Esophagus muscularis mucosa (tissue), 4 donors: ENCODE measurements at places on chromosomes 7 and 10. TPM values are rescaled to one million over a fixed set of nuclear protein-coding genes. Genes with fewer than 3 reads are reported as not detected.
A peak's percentile ranks its signal among the peaks of the same experiment; 100 is the strongest.

Gene UCN3
- not detected for total RNA-seq

Gene GNAT3
- total RNA-seq: not detected

Gene ALKBH4
- total RNA-seq: 19.4 TPM

Gene WEE2
- not detected for total RNA-seq

Gene LRIT1
- total RNA-seq: not detected

Gene GIMAP6
- 37.4 TPM for total RNA-seq

Gene CPVL
- total RNA-seq: 13.1 TPM

Gene SEMA3E
- 10.1 TPM for total RNA-seq

Gene TCAF2
- 1.6 TPM for total RNA-seq

Gene SPDYE18
- 0.40 TPM for total RNA-seq

Gene TRIM73
- total RNA-seq: 0.71 TPM

GRCh38 chr10:79024296-79024695, 44.5 kb upstream of the ZMIZ1 start:
- H3K4me3 ChIP-seq: no peak overlapping the region
- no peaks in the 10 kb centered on the region for H3K36me3 ChIP-seq
- no peak for DNase-seq
- no peaks in the 10 kb centered on the region for H3K27me3 ChIP-seq
- peaks cover 10% of the 10 kb centered on the region for H3K4me1 ChIP-seq

DNA sequence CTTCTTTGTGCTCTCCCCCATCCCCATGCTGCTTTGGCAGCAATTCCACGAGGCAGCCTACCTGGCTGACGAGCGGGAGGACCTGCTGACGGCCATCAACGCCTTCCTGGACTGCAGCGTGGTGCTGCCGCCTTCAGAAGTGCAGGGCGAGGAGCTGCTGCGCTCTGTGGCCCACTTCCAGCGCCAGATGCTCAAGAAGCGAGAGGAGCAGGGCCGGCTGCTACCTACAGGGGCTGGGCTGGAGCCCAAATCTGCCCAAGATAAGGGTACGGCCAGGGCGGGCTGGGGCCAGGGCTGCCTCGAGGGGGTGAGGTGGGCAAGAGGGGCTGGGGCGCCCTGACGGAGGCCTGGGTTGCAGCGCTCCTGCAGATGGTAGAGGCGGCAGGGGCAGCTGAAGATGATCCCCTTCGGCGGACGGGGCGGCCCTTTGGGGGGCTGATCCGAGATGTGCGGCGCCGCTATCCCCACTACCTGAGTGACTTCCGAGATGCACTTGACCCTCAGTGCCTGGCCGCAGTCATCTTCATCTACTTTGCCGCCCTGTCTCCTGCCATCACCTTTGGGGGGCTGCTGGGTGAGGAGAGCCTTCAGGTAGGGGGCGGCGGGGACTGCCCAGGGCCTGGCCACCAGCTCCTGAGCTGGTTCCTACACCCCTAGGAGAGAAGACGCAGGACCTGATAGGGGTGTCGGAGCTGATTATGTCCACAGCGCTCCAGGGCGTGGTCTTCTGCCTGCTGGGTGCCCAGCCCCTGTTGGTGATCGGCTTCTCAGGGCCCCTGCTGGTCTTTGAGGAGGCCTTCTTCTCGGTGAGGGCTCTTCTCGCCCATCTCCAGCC, 9.4 kb downstream of the FASTK start:
- no peaks in the 10 kb centered on the region for H3K4me1 ChIP-seq
- H3K36me3 ChIP-seq: peaks cover 100% of the 10 kb centered on the region
- H3K27ac ChIP-seq: no peak overlapping the region
- no peak for DNase-seq
- no peak overlapping the region for H3K4me3 ChIP-seq

DNA sequence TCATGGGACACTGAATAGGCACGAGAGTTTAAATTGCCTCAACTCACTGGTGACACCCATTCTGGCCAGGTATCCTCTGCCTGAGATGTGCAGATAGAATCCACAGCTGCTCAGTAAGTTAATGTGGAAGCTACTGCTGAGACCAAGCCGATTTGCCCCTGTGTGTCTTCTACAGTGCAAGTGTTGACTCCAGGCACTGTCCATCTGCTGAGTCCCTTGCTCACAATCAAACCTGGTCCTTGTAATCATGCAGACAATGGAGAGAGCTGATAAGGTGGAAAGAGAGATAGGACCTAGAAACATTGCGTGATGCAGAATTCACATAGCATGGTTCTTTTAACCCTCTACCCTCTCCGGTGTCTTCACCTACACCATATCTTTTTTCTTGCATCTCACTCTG, 101.4 kb downstream of the ITGB8 start:
- DNase-seq: no peak
- no peaks in the 10 kb centered on the region for H3K36me3 ChIP-seq
- H3K4me3 ChIP-seq: no peak overlapping the region
- no peak overlapping the region for H3K27ac ChIP-seq
- no peaks in the 10 kb centered on the region for H3K27me3 ChIP-seq
- no peaks in the 10 kb centered on the region for H3K4me1 ChIP-seq

- no peaks in the 10 kb centered on the region for H3K27me3 ChIP-seq
- DNase-seq: no peak
- no peaks in the 10 kb centered on the region for H3K36me3 ChIP-seq
- H3K4me3 ChIP-seq: no peak overlapping the region
- H3K4me1 ChIP-seq: peaks cover 5% of the 10 kb centered on the region
These were observed 20.4 kb downstream of the SH2B2 start for GRCh38 chr7:102306916-102307677.

DNA sequence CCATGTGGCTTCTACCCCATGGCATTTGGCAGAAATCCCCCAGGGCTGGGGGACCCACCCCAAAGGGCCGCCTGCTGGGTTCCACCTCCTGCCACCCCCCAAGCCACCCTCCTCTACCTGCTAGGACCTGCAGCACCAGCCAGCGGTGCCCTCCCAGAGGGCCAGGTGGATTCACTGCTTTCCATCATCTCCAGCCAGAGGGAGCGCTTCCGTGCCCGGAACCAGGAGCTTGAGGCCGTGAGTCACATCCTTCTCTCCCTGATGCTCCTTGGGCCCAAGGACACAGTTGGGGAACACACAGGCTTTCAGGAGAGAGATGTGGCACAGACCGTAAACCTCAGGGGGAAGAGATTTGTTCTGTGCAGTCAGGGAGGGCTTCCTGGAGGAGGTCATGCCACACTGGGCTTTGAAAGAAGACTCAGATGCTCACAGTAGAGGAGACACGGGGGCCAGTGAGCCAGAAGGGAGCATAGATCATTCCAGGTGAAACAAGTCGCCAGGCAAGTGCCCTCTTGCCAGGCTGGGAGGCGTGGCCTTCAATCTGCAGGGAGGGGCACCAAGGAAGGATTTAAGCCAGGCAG, 11.5 kb upstream of the SH2B2 start:
- H3K27ac ChIP-seq: no peak overlapping the region
- H3K4me1 ChIP-seq: no peaks in the 10 kb centered on the region
- no peak for DNase-seq
- H3K27me3 ChIP-seq: no peaks in the 10 kb centered on the region

DNA sequence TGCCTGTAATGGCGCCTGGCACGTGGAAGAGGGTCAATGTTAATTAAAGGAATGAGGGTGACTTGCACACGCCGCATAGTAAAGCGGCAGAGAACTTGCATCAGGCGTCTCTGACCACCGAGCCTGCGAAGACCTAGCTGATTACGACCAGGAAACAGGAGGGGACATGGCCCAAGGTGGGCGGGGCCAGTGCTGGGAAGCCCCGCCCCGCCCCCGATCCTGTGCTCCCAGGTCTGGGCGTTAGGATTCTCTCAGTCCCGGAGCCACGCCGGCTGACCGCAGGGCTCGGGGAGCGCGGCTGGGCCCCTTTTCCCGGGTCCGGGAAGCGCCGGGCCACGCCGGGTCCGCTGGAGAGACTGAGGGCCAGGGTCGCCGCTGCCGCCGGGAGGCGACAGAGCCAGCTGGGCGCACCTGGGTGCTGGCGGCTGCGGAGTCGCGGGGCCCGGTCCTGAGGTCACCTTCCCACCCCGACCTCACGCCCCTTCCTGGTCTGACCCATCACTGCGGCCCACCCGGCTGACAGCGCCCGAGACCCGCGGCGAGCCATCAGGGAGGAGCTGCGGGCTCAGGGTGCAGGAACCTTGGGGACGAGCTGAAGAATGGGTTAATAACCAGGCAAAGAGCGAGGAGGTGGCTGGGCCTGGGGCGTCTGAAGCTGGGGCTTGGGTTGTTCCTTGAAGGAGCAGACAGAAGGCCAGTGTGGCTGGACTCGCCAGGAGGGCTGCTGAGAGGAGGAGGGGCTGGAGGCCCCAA, 23.0 kb upstream of the GRID1 start:
- H3K27ac ChIP-seq: no peak overlapping the region
- H3K4me1 ChIP-seq: peaks cover 13% of the 10 kb centered on the region
- peak; percentile 83 for DNase-seq
- peaks cover 12% of the 10 kb centered on the region for H3K27me3 ChIP-seq
- H3K4me3 ChIP-seq: peak overlapping the region; percentile 49

DNA sequence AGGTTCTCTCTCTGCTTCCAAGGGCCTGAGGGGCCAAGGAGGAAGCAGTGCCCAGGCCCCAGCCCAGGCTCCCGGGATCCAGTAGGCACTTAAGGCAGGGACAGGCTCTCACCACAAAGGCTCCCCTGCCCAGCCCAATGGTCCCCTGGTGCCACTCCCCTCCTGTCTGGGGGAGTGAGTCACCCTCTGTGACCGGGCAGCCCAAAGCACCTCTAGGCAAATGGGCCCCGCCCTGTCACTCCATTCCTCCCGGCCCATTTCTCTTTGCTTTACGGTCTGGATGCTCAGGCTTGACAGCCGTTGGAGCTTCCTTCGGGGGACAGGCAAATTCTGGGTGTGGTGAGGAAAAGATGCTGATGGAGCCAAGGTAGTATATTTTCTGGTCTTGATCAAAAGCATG, at the start of gene CALHM3:
Gene CALHM3, minus strand, starts transcription at position 106 of the 400 bp plus-strand sequence. CDS start 208 bp downstream, outside the sequence.
- H3K4me1 ChIP-seq: no peaks in the 10 kb centered on the region
- H3K27me3 ChIP-seq: peaks cover 6% of the 10 kb centered on the region
- H3K36me3 ChIP-seq: no peaks in the 10 kb centered on the region
- no peak within 1 kb of the TSS for H3K27ac ChIP-seq
- no peak for DNase-seq
- H3K4me3 ChIP-seq: no peak within 1 kb of the TSS

- H3K36me3 ChIP-seq: no peaks in the 10 kb centered on the region
- no peaks in the 10 kb centered on the region for H3K4me1 ChIP-seq
- no peaks in the 10 kb centered on the region for H3K27me3 ChIP-seq
- no peak overlapping the region for H3K27ac ChIP-seq
- no peak for DNase-seq
These were observed 175.5 kb upstream of the SHH start for GRCh38 chr7:155987681-155988235.

- no peak overlapping the region for H3K27ac ChIP-seq
- DNase-seq: no peak
- peaks cover 9% of the 10 kb centered on the region for H3K4me1 ChIP-seq
- no peaks in the 10 kb centered on the region for H3K27me3 ChIP-seq
These were observed 41.4 kb downstream of the LRRC20 start for GRCh38 chr10:70341016-70341415.

GRCh38 chr7:24718431-24718831, 38.8 kb downstream of the GSDME start:
- peak; percentile 72 for DNase-seq
- H3K36me3 ChIP-seq: no peaks in the 10 kb centered on the region
- H3K27ac ChIP-seq: no peak overlapping the region
- no peaks in the 10 kb centered on the region for H3K4me1 ChIP-seq
- H3K27me3 ChIP-seq: no peaks in the 10 kb centered on the region

GRCh38 chr10:115846528-115846927, 426.5 kb downstream of the GFRA1 start:
- DNase-seq: no peak
- H3K36me3 ChIP-seq: no peaks in the 10 kb centered on the region
- no peak overlapping the region for H3K27ac ChIP-seq
- H3K27me3 ChIP-seq: no peaks in the 10 kb centered on the region

DNA sequence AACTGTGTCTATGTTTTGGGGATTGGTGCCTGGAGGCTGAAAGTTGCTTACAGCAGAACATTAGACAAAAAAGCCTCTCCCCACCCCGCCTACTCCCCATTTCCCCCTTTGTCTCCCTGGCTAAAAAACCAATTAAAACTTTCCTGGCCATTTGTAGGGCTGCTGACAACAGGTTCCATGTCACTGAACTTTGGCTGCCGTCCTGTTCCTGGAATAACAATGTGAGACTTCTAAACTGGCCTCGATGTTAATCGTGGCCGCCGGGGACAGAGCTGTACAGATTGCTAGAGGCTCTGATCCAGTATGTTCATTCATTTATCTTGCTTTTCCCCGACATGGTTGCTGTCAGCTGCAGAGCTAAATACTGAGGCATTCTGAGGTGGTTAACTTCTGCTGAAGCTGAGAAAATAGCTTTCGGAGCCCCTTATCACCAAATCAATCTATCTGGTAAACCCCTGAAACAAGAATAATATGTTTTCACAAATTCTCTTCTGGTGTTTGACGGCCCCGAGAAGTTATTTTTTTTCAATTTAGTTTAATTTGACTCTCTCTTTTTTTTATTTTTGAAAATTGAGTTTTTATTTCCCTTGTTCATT, 271.6 kb downstream of the GFRA1 start:
- no peaks in the 10 kb centered on the region for H3K36me3 ChIP-seq
- no peaks in the 10 kb centered on the region for H3K27me3 ChIP-seq
- H3K4me1 ChIP-seq: peaks cover 18% of the 10 kb centered on the region
- H3K4me3 ChIP-seq: no peak overlapping the region
- H3K27ac ChIP-seq: no peak overlapping the region
- no peak for DNase-seq

- no peaks in the 10 kb centered on the region for H3K27me3 ChIP-seq
- H3K36me3 ChIP-seq: peaks cover 100% of the 10 kb centered on the region
- H3K27ac ChIP-seq: peak overlapping the region; percentile 87
- no peak overlapping the region for H3K4me3 ChIP-seq
These were observed 37.6 kb upstream of the NCAPG2 start for GRCh38 chr7:158742065-158742821.

GRCh38 chr7:151181011-151181431, 6.0 kb downstream of the ASB10 start:
- no peak overlapping the region for H3K4me3 ChIP-seq
- no peaks in the 10 kb centered on the region for H3K36me3 ChIP-seq
- no peak for DNase-seq
- H3K4me1 ChIP-seq: no peaks in the 10 kb centered on the region

GRCh38 chr7:141575654-141576448, 24.6 kb downstream of the AGK start:
- H3K27ac ChIP-seq: no peak overlapping the region
- peak; percentile 29 for DNase-seq
- no peaks in the 10 kb centered on the region for H3K27me3 ChIP-seq
- H3K36me3 ChIP-seq: no peaks in the 10 kb centered on the region

DNA sequence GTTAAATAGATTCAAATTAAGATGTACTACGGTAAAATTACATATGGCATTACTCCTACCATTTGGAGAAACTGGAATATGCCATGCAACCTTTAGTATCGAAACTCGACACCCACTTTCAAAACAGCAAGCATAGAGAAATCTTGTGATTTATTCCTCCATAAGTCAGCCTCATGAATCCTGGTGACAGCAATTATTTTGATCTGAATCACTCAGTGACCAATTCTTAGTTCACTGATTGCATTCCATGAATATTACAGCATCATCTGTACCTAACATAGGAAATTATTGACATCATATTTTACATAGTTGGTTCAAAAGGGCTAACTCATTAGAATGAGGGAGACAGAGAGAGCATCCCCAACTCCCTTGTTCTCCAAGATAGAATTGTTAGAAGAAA, 89.6 kb downstream of the CACNB2 start:
- peaks cover 3% of the 10 kb centered on the region for H3K4me1 ChIP-seq
- H3K27ac ChIP-seq: no peak overlapping the region
- H3K27me3 ChIP-seq: no peaks in the 10 kb centered on the region

GRCh38 chr7:111525100-111525499, 37.2 kb downstream of the IMMP2L start:
- no peaks in the 10 kb centered on the region for H3K36me3 ChIP-seq
- no peak for DNase-seq
- no peak overlapping the region for H3K4me3 ChIP-seq
- H3K4me1 ChIP-seq: peaks cover 8% of the 10 kb centered on the region

- no peak overlapping the region for H3K4me3 ChIP-seq
- DNase-seq: no peak
- no peaks in the 10 kb centered on the region for H3K4me1 ChIP-seq
- no peak overlapping the region for H3K27ac ChIP-seq
- H3K27me3 ChIP-seq: no peaks in the 10 kb centered on the region
These were observed 288.0 kb upstream of the AKR1E2 start for GRCh38 chr10:4538016-4538415.
